Glutamatergic neuron (in vitro differentiated cells): ENCODE measurements at places on chromosomes 11 and 22. TPM values are rescaled to one million over a fixed set of nuclear protein-coding genes. Genes with fewer than 3 reads are reported as not detected.

DNA sequence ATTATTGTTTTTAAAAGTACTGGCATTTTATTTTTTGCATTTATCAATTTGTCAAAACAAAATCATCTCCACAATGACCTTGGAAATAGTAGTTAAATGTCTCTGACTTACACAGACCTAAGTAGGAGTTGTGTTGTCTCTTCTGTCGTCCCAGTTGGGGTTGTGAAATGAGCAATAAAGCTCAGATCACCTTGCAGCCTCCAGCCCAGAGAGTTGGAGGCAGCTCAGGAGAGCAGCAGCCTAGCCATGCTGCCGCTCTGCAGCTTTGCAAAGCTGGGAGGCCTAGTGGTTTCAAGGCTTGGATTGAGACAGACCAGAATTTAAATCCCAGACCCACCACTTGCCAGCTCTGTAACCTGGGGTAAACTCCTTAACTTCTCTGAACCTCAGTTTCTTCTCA, 65.2 kb upstream of the CRYBB3 start:
- no peak for DNase-seq
- H3K27ac ChIP-seq: no peak overlapping the region
- peaks cover 9% of the 10 kb centered on the region for H3K4me1 ChIP-seq

DNA sequence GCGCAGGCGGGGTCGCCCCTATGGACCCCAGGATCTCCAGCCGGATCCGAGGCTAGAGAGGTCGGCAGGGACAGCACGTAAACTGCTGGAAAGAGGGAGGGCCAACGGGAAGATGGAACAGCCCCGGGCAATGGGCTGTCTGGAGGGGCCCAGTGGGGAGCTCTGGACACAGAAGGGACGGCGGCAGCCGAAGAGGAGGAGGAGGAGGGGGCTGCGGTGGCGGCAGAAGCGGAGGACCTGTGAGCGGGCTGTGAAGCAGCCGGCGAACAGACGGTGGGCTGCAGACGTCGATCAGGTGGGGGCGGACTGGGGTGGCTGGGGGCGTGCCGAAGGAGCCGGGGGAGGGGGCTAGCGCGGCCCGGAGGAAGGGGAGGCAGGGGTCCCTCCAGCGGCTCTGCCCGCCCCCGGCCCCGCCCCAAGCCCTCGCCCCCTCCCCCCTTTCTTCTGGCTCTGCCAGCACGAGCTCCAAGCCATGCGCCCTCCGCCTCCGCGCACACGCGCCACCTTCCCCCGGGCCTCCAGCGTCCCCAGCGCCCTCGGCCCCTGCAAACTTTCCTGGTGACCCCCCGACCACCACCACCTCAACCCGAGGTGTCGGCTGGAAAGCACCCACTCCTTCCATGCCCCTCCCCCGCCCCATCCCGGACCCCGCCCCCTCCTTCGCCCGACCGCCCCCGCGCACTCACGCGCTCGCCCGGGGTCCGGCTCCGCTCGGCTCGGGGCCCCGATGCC, 432 bp downstream of the TNKS1BP1 start:
- H3K27me3 ChIP-seq: peaks cover 28% of the 10 kb centered on the region
- no peaks in the 10 kb centered on the region for H3K36me3 ChIP-seq
- H3K4me1 ChIP-seq: peaks cover 33% of the 10 kb centered on the region
- peak overlapping the region; percentile 98 for H3K27ac ChIP-seq
- H3K4me3 ChIP-seq: peak overlapping the region; percentile 97

- no peak overlapping the region for H3K4me3 ChIP-seq
- H3K36me3 ChIP-seq: no peaks in the 10 kb centered on the region
- H3K27ac ChIP-seq: no peak overlapping the region
- no peak for DNase-seq
- peaks cover 27% of the 10 kb centered on the region for H3K4me1 ChIP-seq
Observed at GRCh38 chr22:30372915-30373314, 14.3 kb downstream of the RNF215 start.

DNA sequence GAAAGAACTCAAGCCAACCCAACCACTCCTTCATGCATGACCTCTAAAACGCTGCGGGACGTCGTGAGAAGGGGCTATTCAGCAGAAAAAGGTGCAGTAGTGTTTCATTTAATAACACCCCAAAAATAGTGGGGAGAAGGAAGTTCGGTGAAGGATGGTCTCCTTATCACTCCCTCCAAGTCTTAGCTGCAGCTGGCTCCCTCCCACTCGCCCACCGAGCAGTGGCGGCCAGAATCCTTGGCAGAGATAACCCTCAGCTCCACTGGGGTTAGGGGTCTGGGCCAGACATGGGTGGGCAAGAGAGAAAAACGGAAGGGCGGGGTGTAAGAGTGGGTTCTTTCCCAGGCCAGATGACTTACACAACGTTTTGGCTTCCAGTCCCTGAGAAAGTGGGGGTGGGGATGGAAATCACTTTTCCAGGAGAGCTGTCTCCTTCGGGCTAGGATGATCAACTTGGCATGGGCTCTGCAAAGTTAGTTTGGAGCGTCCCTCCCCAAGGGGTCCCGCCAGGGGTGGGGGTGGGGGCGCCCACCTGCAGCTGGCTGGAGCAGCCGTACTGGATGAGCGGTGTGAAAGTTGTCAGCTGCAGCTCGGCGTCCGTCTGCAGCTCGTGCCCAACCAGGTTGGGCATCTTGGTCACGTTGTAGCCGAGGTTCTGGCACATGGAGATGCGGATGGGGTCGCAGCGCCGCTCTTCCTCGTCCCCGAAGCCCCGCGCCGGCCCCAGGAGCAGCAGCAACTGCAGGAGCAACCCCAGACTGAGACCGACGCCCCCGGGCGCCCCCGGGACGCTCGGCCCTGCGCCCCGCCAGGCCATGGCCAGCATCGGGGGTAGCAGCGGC, 705 bp downstream of the FZD4 start:
- DNase-seq: peak; percentile 59
- H3K36me3 ChIP-seq: no peaks in the 10 kb centered on the region
- H3K4me1 ChIP-seq: peaks cover 2% of the 10 kb centered on the region
- H3K4me3 ChIP-seq: peak overlapping the region; percentile 86
- H3K27ac ChIP-seq: peak overlapping the region; percentile 33

DNA sequence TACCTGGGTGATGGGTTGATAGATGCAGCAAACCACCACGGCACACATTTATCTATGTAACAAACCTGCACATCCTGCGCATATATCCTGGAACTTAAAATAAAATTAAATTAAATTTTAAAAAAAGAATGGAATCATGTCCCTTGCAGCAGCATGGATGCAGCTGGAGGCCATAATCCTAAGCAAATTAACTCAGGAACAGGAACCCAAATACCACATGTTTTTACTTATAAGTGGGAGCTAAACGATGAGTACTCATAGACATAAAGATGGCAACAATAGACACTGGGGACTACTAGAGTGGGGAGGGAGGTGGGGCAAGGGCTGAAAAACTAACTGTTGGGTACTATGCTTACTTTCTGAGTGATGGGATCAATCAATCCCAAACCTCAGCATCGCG, 40.9 kb downstream of the CWC15 start:
- no peak overlapping the region for H3K4me3 ChIP-seq
- H3K36me3 ChIP-seq: no peaks in the 10 kb centered on the region
- no peak for DNase-seq
- H3K27ac ChIP-seq: peak overlapping the region; percentile 69
- peaks cover 14% of the 10 kb centered on the region for H3K27me3 ChIP-seq

DNA sequence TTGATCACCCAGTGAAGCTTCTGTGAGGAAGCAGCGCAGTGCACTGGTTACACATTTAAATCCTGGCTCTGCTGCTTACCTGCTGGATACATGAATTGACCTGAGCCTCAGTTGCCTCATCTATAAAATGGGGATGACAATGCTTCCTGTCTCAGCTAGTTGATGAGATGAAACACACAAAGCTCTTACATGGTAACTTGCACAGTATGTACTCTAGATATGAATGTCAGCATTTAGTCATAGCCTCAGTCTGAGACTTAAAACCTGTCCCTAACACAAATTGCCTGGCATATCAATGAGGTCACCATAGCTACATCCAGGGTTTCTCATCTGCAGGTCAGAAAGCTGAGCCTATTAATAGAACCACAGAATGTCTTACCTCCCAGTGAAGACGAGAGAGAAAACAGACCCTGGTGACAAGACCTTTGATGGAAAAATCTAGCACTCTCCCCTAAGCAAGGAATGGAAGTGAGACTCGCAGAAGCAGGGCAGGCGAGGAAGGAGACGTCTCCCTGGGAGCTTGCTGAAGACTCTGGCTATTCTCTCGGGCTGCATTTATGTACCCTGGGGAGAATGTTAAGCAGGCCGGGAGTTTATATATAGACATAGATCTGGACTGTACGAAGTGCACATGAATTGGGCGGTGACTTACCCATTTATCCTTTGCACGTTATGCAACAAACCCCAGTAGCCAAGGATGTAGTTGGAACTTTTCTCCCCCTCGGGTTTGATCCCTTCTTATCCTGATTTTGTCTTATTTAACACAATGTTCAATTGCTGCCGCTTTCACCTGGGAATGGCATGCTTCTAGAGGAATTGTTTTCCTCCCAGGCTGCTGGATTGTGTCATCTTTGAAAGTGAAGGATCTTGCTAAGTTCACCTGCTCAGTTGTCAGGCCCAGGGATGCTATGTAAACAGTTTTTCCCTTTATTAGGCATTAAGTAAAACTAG, 18.0 kb downstream of the SDHAF2 start:
- H3K27me3 ChIP-seq: no peaks in the 10 kb centered on the region
- peaks cover 10% of the 10 kb centered on the region for H3K36me3 ChIP-seq
- H3K4me3 ChIP-seq: no peak overlapping the region
- no peak overlapping the region for H3K27ac ChIP-seq
- peaks cover 24% of the 10 kb centered on the region for H3K4me1 ChIP-seq

- no peak overlapping the region for H3K4me3 ChIP-seq
- no peak overlapping the region for H3K27ac ChIP-seq
- DNase-seq: no peak
- H3K27me3 ChIP-seq: peaks cover 5% of the 10 kb centered on the region
- no peaks in the 10 kb centered on the region for H3K36me3 ChIP-seq
- peaks cover 7% of the 10 kb centered on the region for H3K4me1 ChIP-seq
Observed at GRCh38 chr11:73429121-73429750, 53.0 kb downstream of the RELT start.

DNA sequence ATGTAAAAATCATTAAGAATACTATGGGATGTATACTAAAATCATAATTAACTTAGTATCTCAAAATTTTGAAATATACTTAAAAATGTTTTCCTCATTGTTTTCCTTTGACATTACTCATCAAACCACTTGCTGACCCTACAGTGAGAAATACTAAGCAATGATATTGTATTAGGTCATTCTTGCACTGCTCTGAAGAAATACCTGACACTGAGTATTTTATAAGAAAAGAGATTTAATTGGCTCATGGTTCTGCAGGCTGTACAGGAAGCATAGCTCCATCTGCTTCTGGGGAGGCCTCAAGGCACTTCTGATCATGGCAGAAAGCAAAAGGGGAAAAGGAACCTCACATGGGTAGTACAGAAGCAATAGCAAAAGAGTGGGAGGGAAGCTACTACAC, 950.9 kb upstream of the CHORDC1 start:
- H3K27me3 ChIP-seq: peaks cover 2% of the 10 kb centered on the region
- H3K36me3 ChIP-seq: peaks cover 5% of the 10 kb centered on the region
- peaks cover 26% of the 10 kb centered on the region for H3K4me1 ChIP-seq
- peak overlapping the region; percentile 94 for H3K27ac ChIP-seq

GRCh38 chr22:44085743-44086270, 61.7 kb downstream of the PARVB start:
- peaks cover 6% of the 10 kb centered on the region for H3K4me1 ChIP-seq
- no peak overlapping the region for H3K27ac ChIP-seq
- H3K36me3 ChIP-seq: peaks cover 5% of the 10 kb centered on the region
- no peak overlapping the region for H3K4me3 ChIP-seq
- H3K27me3 ChIP-seq: peaks cover 4% of the 10 kb centered on the region

- peaks cover 6% of the 10 kb centered on the region for H3K36me3 ChIP-seq
- H3K4me3 ChIP-seq: no peak overlapping the region
- H3K27ac ChIP-seq: no peak overlapping the region
- H3K27me3 ChIP-seq: no peaks in the 10 kb centered on the region
- H3K4me1 ChIP-seq: no peaks in the 10 kb centered on the region
- DNase-seq: no peak
Observed at GRCh38 chr11:92793189-92793588, 176.3 kb upstream of the MTNR1B start.

GRCh38 chr11:46987183-46987582, 50.6 kb downstream of the CSTPP1 start:
- no peak overlapping the region for H3K27ac ChIP-seq
- no peaks in the 10 kb centered on the region for H3K27me3 ChIP-seq
- H3K4me1 ChIP-seq: no peaks in the 10 kb centered on the region
- DNase-seq: no peak
- no peak overlapping the region for H3K4me3 ChIP-seq
- H3K36me3 ChIP-seq: peaks cover 4% of the 10 kb centered on the region

DNA sequence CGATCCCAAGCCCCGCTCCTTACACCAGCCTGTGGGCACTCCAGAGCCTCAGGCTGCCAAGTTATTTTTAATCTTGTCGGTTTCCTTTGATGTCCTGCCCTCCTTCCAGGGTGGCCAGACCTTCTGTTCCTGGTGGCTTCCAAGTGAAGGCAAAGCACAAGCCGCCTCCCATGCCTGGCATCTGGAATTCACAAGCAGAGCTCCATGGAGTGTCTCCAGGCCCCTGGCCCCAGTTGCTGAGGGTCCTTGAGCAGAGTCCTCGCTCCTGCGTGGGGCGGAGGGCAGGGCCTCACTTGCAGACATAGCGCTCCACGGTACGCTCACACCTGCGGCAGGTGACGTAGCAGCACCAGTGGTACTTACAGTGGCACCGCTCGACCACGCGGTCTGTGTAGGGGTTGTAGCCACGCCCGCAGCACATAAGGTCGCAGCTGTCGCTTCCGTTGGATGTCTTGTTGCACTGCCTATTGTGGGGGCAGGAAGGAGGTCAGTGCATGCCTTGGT, 19.5 kb downstream of the WNT11 start:
- peaks cover 43% of the 10 kb centered on the region for H3K4me1 ChIP-seq
- H3K4me3 ChIP-seq: peak overlapping the region; percentile 38
- H3K27me3 ChIP-seq: peaks cover 7% of the 10 kb centered on the region
- H3K27ac ChIP-seq: peak overlapping the region; percentile 88

SPTBN2 gene
- total RNA-seq: 371 TPM
